Neural progenitor cell (in vitro differentiated cells): ENCODE measurements at places on chromosomes 5 and 9. TPM values are rescaled to one million over a fixed set of nuclear protein-coding genes. Genes with fewer than 3 reads are reported as not detected.

GRCh38 chr9:127763918-127764384, 14.5 kb downstream of the SH2D3C start:
- no peaks in the 10 kb centered on the region for H3K36me3 ChIP-seq
- peaks cover 10% of the 10 kb centered on the region for H3K4me1 ChIP-seq
- peak; percentile 77 for DNase-seq
- H3K4me3 ChIP-seq, result no peak overlapping the region
- no peak overlapping the region for H3K27ac ChIP-seq

The SLC36A2 gene
- total RNA-seq, result not detected in 2 replicates

The ADAMTSL2 gene
- 0.30 and 0.99 TPM in 2 replicates for total RNA-seq

The DPYSL3 gene
- 414 and 462 TPM in 2 replicates for total RNA-seq
